T-helper 2 cell (primary cell): ENCODE measurements at places on chromosomes 16 and 17.

DNA sequence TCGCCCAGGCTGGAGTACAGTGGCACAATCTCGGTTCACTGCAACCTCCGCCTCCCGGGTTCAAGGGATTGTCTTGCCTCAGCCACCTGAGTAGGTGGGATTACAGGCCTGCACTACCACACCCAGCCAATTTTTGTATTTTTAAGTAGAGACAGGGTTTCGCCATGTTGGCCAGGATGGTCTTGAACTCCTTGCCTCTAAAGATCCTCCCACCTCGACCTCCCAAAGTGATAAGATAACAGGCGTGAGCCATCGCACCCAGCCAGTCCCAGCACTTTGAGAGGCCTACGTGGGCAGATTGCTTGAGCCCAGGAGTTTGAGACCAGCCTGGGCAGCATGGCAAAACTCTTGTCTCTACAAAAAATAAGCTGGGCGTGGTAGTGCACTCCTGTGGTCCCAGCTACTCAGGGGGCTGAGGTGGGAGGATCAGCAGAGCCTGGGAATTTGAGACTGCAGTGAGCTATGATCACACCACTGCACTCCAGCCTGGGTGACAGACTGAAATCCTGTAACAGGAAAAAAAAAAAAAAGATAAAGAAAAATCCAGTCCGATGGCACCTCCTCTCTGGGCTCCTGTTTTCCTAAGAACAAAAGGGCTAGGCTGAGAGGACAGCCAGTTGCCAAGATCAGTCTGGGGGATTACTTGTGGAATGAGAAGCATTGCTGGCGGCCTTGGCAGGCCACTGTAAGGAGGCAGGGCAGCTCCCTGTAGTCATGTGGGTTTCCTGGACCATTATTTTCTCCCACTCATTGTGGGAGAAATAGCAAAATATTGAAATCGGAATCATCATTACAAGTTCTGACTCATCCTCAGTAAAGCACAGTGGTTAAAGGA, 3.0 kb upstream of the PIPOX start:
- DNase-seq = no peak

DNA sequence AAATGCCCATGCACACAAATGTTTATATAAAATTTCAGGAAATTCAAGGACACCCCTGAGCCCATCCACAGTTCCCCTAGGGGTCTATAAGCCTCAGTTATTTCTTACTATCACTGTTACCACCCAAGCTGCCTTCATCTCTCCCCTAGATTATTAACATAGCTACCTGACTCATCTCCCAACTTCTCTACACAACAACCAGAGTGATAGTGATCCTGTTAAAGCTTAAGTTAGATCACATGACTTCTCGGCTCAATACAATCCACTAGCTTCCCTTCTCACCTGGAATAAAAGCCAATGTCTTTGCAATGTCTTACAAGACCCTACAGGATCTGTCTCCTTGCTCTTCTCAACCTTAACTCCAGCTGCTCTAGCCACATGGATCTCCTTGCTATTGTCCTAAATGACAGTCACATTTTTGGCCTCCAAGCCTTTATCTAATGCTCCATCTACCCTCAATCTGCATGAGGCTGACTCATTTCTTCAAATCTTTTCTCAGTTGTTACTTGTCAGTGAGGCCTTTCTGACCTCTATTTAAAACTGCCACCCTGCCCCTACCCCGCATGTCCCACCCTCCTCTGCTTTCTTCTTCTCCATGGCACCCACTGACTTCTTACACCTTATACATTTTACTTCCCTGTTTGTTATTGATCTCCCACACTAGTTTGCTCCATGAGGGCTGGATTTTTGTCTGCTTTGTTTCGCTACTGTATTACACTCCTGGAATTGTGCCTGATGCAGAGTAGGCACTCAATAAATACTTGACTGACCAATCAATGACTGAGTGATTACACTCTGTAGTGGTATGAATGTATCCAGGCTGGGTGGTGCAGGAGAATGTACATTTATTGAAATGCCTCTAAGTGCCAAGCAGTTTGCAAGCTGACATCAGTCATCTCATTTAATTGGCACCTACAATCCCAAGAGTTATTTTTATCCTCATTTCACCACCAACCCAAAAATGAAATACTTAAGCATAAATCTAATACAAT, 5.2 kb upstream of the LIG3 start:
- DNase-seq = no peak

DNA sequence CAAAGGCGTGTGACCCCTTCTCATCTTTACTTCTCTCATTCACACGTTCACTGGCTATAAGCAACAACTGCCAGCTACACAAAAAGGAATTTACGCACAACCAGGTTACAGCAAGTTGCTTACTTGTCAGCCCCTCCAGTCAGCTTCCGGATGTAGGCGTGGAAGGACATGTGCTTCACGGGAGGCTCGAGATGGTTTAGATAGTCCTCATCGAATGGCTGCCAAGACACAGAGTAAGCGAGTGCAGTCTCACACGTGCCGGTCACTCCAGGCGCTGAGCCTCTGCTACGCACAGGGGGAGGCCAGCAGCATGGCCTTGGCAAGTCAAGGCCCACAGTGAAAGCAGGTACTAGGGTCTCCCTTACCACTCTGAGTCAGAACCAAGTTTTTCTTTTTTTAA, 28.3 kb downstream of the NPLOC4 start:
- no peak for DNase-seq

- DNase-seq = no peak
Measured at GRCh38 chr16:77960766-77961165, 61.6 kb upstream of the CLEC3A start.

DNA sequence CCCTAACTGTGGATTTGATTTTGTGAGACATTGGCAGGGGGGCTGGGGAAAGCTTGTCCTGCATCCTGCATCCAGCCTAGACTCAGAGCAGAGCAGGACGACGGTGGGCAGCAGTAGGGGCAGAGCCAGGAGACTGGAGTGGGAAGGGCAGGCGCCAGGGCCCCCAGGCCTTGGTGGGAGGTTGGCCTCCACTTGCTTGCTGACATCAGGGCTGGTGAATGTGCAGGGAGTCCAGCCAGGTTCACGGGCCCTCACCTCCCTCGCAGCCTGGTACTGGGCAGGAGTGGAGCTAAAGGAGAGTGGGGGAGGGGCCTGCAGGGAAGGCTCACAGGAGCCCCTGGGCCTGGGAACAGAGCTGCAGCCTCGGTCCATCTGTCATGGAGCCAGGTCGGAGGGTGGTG, 2.2 kb upstream of the SMTNL2 start:
- DNase-seq = no peak

DNA sequence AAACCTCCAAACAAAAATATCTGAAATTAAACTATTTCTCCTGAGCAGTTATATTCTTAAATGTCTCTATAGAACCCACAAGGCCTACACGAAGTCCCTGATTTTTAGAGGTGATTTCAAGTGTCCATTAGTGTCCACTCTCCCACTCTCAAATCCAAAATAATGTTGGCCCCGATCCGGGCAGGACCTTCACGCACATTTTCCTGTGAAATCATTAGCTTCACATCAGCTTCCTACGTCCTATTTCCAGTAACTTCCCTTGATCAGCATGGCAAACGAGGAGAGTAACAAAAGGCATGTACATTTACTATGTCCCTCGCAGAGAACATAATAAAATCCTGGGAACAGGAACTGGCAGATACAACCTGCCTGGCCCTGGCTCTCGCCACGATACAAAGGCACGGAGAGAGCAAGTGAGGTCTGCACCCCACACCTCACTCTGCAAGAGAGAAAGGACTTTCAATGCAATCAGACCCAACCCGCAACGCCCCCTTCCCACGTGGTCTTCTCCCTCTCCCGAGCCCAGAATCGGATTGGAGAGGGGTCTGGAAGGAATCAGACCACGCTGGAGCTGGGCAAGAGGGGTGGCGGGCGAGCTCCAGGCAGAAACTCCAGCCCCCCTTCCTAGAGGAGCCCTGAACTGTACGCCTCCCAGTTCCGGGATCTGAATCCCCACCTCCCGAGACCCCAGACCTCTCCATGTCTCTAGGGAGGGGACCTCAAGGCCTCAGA, 17.5 kb upstream of the C17orf78 start:
- DNase-seq = no peak

DNA sequence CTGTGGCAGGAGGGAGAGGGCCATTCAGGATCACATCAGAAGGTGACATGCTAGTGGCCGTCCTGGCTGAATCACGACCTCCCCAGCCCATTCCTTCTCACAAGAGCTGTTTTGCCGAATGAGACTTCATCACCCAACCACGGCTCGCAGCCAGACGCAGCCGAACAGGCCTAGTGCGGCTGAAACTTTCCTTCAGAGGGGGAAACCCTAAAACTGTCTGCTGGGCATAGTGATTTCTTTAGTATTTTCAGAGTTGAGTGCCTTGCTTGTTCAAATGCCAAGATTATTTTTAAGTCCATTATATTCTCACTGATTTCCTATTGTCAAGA, 343.7 kb downstream of the CPPED1 start:
- DNase-seq = no peak

GRCh38 chr16:76360404-76360803, 83.2 kb downstream of the CNTNAP4 start:
- no peak for DNase-seq

DNA sequence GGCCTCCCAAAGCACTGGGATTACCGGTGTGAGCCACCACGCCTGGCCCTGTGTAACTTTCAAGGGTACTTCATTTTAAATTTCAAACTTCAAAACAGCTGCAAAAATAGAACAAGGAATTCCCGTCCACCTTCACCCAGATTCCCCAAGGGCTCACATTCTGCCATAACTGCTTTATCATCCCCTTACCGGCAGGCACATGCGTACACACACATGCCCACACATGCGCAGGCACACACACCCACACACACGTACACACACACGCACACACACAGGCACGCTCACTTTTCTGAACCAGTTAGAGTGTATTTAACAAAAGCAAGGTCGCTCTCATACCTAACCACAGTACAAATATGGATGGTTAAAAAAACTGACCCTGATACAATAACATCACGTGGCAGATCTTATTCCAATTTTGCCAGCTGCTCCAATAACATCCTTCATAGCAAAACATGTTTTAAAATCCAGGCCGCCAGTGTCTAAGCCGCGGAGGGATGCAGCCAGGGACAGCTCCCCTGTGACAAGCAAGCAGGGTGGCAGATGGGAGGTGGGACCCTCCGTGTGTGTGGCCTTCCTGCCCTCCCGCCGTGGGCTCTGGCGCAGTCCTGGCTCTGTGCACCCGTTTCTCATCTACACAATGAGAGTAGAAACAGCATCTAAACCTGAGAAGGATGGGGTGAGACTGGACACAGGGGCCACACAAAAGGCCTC, 23.1 kb downstream of the PDIA2 start:
- no peak for DNase-seq

- DNase-seq = no peak
Measured at GRCh38 chr16:49588729-49589384, 215.3 kb downstream of the C16orf78 start.

GRCh38 chr16:72811188-72811720, 236.7 kb downstream of the ZFHX3 start:
- DNase-seq = no peak

- DNase-seq = no peak
Measured at GRCh38 chr16:77780378-77780837, 8.0 kb upstream of the VAT1L start.

DNA sequence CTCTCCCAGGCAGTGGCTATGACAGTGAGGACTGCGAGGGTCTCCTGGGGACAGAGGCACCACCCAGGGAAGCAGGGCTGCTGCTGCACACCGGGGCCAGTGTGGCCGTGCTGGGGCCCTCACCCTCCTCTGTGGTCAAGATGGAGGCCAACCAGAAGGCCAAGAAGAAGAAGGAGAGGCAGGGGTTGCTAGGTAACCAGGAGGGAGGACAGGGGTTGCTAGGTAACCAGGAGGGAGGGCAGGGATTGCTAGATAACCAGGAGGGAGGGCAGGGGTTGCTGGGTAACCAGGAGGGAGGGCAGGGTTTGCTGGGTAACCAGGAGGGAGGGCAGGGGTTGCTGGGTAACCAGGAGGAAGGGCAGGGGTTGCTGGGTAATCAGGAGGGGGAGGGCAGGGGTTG, 55.2 kb downstream of the ACTG1 start:
- peak; percentile 14 for DNase-seq

- DNase-seq = no peak
Measured at GRCh38 chr17:56810891-56811775, 22.6 kb downstream of the C17orf67 start.

- no peak for DNase-seq
Measured at GRCh38 chr16:20175358-20175757, 101.7 kb upstream of the GPR139 start.

DNA sequence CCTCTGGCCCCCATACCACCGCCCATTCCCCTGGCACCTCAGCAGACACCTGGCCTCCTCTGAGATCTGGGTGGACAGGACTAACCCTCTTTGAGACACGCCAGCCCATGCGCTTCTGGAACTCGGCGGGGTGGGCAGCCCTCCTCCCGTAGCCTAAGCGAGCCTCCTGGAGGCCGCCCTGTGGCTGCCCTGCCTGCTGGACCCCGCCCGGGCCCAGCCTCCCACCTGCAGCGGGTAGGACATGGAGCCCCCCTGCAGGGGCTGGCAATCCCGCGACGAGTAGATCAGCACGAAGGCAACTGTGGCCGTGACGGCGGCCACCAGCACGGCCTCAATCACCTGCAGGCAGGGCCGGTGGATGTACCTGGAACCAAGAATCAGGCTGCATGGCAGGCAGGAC, 8.2 kb upstream of the CCDC154 start:
- DNase-seq = no peak

- DNase-seq = no peak
Measured at GRCh38 chr16:55326261-55327092, 2.5 kb downstream of the IRX6 start.

DNA sequence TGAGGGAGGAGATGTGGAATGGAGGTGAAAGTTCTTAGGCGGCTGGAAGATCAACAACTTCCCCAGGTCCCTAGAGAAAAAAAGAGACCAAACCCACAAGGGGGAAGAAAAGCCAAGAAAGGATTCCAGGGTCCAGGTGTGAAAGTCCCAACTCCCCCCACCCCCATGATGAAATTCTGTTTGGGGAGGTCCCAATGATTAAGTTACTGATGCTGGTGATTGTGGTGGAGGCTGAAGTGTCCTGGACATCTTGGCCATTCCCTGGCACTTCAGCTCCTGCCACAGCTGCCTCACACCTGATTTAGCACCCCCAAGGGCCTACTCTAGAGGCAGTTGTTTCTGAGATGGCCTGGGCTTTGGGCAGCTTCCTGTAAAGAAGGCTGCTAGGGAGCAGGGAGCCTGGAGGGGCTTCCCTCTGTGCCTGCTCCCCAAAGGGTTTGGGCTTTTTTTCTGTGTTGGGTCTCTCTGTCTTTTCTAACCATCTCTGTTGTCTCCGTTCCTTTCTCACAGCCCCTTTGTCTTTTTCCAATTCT, 13.1 kb downstream of the HOXB4 start:
- no peak for DNase-seq

- no peak for DNase-seq
Measured at GRCh38 chr16:25950586-25951281, 259.0 kb downstream of the HS3ST4 start.
